ENCODE measurements at places on chromosomes 12 and 14.

GRCh38 chr12:117190210-117190781, at the start of gene FBXO21:
FBXO21 (minus strand) TSS chr12:117190470; CDS start chr12:117190456, 14 bp downstream.
- DNase-seq = peak; percentile 85

DNA sequence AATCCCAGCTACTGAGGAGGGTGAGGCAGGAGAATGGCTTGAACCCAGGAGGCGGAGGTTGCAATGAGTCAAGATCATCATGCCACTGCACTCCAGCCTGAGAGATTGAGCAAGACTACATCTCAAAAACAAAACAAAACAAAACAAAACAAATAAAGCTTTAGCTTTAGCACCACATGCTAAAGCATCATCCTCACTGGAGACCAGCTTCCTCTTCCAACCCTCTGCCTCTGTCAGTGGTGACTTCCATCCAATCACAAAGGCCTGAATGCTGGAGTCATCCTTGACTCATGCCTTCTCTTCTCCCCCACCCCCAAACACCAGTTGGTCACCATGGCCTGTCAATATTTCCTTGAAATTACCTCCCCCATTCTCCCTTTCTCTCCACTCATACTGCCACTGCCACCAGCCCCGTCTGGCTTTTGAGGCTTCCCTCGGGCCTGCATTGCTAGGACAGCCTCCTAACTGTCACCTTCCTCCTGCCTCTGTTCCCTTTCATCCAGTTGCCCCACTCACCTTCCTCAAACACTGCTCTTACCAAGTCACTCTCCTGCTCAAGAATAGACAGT, 1.4 kb downstream of the ZNF385A start:
- DNase-seq = no peak

GRCh38 chr12:6927379-6928021, at the start of gene ATN1:
ATN1 (plus strand) TSS chr12:6927959; CDS start chr12:6934002, 6,043 bp downstream.
- DNase-seq = no peak

DNA sequence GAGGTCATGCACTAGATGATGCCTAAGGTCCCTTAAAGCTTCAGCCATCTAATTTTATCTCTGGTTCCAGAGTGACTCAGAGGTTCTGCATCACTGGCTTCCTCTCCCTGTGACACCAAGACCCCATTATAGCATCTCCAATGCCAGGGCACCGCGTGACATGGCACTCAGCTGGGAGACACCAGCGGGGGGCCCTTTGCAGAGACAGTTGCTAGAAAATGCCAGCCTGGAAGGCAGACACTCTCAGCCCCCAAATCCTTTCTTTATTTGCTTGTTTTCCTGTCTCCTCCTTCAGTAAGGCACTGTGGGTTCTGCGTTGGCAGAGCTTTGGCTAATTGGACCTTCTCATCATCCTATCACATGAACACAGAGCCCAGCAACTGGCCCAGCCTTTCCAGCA, 123.5 kb upstream of the VRK1 start:
- no peak for DNase-seq

DNA sequence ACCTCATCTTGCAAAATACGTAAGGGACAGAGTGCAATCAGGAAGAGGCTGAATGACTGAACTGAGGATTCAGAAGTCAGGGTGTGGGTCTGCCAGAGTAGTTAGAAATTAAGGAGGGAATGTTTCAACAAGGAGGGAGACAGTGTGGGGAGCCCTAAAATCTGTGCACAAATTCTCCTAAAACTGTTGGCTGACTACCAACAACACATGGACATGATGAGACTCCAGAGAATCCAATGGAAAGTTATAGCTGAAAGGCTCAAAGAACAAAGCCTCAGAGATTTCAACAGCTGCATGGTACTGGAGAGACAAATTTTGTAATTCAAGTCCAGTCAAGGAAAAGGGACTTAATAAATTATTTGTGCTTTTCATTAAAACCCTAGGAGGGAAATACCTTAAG, 36.1 kb upstream of the NEDD1 start:
- no peak for DNase-seq

DNA sequence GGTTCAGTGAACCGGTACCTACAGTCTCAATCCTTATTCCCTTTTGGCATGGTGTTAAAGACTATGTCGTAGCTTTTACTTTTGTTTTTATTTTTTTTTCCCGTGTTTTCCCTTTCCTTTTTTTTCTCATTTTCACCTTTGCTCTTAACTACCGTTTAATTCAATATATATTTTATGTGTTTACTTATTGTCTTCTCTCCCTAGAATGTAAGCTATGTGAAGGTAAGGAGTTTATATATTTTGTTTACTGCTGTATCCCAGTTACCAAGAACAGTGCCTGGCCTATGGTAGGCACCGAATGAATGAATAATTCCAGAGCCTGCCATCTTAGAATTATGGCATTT, 261 bp upstream of the MLH3 start:
- DNase-seq = no peak

DNA sequence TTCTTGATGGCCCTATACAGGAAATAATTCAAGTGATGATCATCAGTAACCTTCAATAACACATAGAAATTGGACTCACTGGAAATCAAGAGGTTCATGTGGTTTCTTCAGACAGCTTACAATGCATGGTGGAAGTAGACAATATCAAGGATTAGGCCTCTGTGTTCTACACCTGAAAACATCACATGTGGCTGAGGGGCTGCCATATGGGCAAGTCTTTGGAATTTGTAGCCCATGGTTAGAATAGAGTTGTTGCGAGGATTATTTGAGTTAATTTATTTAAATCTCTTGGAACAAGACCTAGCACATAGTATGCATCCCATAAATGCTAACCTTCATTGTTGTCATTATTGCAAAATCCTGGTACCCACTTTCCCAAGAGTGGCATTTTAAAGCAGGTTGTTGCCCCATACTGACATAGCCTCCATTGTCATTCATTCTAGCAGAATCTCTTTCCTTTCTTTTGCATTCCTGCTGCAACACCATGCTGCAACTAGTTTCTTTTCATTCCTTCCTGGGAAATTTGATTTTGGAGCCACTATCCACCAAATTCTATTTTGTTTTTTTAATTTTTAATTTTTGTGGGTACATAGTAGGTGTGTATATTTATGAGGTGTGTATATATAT, 352.7 kb upstream of the NAV3 start:
- DNase-seq = no peak

GRCh38 chr12:52524241-52524897, 4.2 kb upstream of the KRT5 start:
- DNase-seq = no peak

DNA sequence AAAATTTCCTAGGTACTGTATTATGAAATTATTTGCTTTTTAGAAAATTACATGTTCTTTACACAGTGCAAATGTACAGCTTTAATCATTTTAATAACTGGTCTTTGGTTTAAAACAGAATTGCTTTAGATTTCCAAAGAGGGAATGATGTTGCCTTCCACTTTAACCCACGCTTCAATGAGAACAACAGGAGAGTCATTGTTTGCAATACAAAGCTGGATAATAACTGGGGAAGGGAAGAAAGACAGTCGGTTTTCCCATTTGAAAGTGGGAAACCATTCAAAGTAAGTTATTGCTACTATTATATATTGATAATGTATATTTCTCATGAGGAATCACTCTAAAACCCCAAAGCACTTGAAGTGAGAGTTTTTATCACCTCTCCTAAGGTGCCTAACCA, 13.4 kb downstream of the LGALS3 start:
- DNase-seq = no peak

GRCh38 chr12:88241862-88242570, 99.9 kb downstream of the TMTC3 start:
- DNase-seq = no peak

DNA sequence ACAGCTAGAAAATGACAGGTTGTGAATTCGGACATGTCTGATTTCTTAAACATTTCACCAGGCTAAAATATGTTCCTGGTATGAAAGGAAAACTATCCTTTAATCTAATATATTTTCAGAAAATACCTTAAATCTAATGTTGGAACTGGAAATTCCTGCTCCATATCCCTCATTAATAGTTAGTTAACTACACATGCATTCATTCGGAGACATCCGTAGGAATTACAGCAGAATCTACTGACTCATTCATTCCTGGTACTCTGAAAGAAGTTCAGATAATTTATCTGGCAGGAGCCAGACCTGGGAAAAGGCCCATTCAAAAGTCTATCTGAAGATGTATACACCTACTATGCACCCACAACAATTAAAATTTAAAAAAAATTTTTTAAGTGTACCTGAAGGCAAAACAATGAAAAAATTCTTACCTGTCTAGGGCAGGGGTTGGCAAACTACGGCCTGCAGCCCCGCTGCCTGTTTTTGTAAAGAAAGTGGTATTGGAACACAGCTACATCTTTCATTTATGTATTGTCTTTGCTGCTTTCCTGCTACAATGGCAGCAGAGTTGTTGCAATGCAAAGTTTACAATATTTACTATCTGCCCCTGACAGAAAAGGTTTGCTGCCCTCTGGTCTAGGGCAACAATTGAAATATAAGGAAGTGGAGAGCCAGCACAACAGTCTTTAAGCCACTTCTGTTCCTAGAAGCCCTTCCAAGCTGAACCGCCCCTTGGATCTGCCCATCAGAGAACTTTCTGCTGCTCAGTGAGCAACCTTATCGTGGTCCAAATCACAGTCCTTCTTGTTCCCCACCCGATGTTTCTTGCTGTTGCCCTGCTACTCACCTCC, 17.9 kb upstream of the NFYB start:
- no peak for DNase-seq

DNA sequence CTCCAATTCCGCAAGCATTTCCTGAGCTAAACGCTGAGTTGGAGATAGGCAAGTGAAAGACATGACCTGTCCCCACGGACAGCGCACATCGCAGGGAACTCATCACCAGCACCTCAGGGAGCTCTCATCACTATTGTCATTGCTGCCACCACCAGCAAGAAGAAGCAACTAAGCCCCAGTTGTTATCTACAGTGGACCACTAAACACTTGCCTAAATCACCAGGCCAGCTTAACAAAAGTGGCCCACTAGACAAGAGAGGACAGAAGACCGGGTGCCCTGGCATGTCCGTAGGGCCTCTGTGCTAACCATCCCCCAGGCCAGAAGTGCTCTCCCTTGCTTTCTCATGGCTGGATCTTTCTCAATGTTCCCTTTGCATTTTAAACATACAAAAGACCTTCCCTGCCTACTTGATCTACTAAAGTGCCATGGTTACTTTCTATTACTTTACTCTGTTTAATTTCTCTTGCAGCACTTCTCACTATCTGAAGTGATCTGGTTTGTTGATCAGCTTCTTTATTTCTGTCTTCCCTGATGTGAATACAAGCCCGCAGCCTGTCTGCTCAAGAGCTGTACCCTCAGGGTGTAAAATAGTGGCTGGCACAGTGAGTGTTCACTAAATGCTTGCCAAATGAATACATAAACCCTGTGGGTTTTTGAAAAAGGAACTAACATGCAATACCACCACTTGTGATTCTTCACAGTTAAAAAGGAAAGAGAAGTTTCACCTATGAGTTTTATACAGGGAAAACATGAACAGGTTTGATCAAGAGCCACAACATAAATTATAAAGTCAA, 60.9 kb upstream of the RFLNA start:
- DNase-seq = no peak

GRCh38 chr12:100919116-100919515, 124.5 kb downstream of the ANO4 start:
- DNase-seq = no peak

DNA sequence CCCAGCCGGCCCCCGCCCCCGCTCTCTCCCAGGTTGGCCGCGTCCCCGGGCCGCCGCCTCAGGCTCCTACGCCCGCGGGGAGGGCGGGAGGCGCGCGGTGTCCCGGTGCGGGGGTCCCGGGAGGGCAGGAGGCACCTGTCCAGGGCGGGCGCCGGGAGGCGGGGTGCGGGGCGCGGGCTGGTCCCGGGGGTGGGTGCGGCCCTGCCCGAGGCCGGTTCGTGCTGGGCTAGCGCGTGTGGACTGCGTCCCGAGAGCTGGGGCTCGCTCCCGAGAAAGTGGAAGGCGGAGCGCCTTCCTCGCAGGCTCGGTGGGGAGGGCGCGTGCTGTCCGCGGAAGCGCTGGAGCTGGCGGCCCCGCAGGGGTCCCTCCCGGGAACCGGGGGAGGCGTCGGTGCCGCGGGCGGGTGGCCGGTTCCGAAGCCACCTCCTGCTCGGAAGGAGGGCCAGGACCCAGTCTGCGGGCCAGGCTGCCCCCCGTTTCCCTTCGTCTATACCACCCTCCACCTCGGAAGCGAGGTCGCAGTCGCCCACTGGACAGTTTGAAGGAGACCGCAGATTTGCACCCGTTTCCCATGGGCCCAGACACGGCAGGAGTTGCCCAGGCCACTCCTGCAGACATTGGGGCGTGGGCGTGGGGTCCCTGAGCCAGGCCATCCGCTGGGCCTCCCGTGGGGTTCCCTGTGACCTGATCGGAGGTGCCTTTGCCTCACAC, 636 bp downstream of the ZFYVE21 start:
- no peak for DNase-seq

GRCh38 chr14:64561631-64562030, 11.9 kb downstream of the PPP1R36 start:
- DNase-seq = no peak

GRCh38 chr14:99925471-99925870, 132.3 kb downstream of the EML1 start:
- no peak for DNase-seq

DNA sequence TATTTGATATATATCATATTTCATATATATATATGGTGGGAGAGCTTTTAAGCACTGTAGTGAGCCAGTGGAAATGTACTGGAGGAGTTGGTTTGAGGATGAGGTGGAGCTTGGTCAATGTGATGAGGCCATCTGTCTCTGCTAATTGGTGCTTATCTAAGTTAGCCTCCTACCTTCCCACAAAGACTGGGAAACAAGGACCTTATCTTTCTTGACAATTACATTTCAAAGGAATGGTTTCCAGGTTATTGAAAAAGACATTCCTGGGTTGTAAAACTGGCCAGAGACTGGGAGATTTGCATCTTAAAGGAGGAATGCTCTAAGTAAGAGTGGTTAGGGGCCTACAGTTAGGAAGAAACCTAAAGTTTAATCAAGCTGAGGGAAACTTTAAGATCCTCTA, 212.8 kb upstream of the SYT1 start:
- no peak for DNase-seq

- no peak for DNase-seq
Measured at GRCh38 chr12:25616286-25616685, 63.2 kb upstream of the LMNTD1 start.

DNA sequence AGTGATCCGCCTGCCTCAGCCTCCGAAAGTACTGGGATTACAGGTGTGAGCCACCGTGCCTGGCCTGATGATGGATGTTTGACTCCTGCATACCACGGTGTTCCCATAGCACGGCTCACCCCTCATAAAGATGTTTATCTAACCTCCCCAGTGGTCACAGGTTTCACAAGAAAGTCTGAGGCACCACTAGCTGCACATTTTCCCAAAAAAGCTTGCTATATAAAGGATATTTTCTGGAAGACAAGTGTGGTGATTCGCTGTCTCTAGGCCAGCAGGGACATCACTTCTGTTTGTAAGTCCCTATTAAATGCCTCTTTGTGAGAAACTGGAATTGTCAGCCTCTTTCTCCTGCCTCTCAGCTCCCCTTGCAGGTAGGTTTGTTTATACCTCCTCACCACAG, 18.3 kb downstream of the PLEK2 start:
- DNase-seq = no peak
